Stimulated activated CD4-positive, alpha-beta T cell treated with anti-CD3 and anti-CD28 coated beads, Interleukin-1b, Interleukin-23, amount 100 ng/mL, for 1 hour (primary cell): ENCODE measurements at places on chromosomes 11 and 22.

DNA sequence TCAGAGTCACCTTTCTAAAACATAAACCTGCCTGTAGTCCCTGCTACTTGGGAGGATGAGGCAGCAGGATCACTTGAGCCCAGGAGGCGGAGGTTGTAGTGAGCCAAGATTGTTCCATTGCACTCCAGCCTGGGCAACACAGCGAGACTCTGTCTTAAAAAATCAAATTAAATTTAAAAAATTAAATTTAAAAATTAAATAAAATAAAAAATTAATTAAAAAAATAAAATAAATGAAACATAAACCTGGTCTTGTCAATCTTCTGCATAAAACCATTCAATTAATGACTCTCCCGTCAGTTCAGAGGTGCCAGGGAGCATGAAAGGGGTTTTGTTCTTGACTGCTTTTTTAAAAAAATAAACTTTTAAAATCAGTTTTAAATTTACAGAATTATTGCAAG lies 48.6 kb downstream of the CCDC83 start:
- DNase-seq, result no peak

DNA sequence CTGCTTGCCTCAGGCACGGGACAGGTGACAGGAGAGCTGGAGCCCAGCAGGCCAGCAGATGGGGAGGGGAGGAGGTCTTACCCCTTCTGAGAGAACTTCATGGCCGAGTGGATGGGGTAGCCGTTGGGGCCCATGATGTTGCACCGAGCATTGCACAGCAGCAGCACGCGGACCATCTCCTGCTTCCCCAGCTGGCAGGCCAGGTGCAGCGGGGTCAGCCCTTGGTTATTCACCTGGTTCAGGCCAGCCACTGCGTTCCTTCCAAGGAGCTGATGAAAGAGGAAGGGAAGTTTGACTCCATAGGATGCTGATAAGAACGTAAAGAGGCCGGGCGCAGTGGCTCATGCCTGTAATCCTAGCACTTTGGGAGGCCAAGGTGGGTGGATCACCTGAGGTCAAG lies 29.4 kb upstream of the BAIAP2L2 start:
- DNase-seq, result no peak

- no peak for DNase-seq
Measured at GRCh38 chr22:35866651-35867050, 149.0 kb downstream of the APOL5 start.

- DNase-seq, result no peak
Measured at GRCh38 chr11:134069426-134070341, 812 bp downstream of the JAM3 start.

- no peak for DNase-seq
Measured at GRCh38 chr22:33054001-33054675, 4.0 kb downstream of the SYN3 start.

- DNase-seq, result no peak
Measured at GRCh38 chr11:77819921-77820564, 479 bp downstream of the RSF1 start.

DNA sequence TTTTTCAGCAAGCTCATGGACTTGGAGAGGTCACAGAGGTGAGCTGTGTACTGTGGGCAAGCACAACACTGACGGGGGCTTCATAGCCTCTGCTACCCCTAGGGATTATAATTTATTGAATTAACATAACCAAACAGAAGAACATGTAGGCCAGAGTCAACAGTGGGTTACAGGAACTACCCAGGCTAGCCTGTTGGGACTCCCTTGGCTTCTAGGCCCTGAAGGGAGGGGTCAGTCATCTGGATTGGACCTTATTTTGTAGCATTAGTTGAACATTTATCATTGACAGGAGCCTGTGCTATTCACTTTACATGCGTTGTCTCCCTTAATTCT lies 56.9 kb downstream of the KREMEN1 start:
- DNase-seq, result no peak

- DNase-seq, result no peak
Measured at GRCh38 chr22:20531154-20531403, 23.7 kb downstream of the MED15 start.

- DNase-seq, result no peak
Measured at GRCh38 chr22:36510966-36511881, 4.4 kb upstream of the FOXRED2 start.

DNA sequence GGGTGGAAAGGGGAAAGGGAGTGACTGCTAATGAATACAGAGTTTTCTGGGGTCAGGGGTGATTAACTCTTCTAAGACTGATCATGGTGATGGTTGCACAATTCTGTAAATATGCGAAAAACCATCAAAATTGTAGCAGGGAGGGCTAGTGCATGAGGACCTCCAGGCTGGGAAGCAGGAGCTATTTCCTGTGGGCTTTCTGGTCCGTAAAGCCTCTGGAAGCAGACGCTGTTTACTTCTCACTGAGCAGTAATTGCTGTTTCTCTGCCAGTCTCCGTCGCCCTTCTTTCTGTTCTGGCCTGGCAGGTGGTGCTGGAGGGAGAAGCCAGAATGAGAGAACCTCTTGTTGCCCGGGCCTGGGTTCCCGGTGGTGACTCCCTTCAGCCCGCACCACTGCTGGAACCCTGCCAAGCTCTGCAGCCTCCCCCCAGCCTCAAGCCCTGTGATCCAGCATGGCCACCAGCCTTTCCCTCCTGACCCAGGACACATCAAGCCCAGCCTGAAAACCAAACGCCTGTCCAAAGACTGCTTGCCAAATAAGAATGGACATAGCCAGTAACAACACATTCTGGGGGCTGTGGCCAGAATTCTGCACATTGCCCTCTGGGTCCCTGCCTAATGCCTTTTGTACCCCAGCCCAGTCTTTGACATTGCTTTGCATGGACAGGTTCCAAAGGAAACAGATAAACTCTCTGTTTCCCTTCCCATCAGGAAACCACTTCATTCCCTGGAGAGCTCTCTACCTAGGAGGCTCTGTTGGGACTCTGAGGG lies 201.0 kb upstream of the NAV2 start:
- no peak for DNase-seq

DNA sequence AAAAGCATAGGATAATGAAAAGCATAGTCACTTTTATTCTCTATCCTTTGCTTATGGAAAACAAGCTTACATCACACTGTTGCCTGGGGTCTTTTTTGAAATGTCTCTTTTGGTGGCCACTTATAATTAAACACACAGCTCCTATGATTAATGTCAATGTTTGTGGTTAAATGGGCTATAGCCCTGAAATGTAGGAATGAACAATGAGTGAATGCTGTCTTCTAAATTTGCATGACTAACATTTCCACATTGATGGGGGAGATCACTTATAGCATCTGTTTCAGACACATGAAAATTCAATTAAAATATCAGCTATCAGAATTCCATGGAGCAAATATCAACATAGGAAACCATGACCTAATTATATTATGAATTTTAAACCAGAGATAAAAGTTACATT lies 171.4 kb upstream of the FAT3 start:
- no peak for DNase-seq

DNA sequence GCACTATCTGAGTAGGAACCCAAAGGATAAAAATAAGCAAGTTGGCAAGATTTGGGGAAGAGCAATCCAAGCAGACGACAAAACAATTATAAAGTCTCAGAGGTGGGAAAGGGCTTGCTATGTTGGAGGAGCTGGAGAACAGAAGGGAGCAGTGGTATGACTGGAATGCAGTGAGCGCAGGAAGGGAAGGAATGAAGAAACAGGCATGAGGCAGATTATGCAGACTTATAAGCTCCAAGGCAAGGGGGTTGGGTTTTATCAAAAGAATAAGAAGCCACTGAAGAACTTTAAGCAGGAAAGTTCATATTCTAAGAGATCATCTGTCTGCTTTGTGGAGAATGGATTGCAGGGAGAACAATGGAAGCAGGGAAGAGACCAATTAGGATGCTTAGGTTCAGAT lies 31.7 kb downstream of the PGM2L1 start:
- no peak for DNase-seq

DNA sequence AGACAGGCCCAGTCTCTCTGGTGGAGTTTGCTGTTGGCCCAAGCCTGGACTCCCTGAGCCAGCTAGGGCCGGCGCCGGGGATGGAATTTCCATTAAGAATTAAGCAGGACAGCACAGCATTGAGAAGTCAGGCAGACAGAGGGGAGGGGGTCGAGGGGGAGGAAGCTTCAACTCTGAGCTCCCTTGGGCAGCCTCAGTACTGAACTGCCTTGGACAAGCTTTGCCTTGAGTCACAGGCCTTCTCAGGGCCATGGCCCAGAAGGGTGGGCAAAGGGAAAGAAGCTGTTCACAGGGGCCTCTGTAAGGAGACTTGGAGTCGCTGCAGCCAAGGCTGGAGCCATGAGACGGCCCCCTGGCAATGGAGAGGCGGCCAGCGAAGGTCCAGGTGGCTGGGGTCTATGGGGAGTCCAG lies 2.6 kb upstream of the INSC start:
- no peak for DNase-seq

DNA sequence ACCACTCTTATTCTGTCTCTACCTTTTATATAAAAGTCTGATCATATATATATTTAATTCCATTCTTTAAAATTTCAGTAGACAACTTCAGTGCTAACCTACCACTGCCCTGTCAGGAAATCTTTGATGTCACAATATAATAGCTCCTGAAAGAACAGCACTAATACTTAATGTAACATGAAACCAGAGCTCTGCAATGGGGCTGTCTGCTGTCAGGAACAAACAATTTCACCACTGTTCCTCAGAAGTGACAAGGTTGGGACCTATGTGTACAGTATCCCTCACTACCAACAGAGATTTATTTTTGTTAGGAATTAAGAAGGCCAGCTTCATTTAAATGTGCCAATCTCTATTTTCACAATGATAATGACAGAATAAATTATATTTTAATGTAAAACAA lies 165.5 kb upstream of the C11orf58 start:
- no peak for DNase-seq

DNA sequence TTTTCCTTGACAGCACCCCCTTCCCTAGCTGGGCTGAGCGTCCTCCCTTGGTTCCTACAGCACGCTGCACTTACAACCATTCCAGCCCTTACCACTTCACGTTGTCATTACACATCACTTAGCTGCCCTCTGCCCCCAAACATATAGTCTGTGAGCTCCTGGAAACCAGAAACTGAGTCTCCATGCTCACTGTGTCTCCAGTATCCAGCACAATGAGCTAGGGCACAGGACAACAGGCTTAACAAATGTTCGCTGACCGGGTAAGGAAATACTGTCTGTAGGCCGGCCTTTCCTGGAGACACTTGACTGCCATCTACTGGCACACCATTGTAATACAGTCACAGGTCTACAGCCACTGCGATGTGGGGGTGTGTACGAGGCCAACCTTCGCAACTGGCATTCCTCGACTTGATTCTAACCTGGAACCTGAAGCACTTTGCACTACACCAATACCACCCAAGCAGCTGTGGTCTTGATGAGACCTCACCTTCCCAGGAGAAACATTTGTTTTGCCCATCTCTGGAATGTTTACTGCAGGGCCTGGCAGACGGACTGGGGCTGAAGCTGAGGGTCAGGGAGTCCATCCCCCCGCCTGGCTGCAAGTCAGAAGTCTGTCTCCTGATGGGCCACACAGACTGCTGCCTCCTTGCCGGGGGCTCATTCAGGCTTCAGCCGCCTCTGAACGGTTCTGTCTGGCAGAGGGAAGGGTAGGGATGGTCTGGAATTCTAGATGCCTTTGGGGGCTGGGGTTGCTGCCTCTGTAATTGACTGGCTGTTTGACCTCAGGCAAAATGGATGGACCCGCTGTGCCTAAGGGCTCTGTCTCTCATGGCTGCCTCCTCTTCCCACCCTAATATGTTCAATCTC lies 72.0 kb downstream of the SYN3 start:
- no peak for DNase-seq

DNA sequence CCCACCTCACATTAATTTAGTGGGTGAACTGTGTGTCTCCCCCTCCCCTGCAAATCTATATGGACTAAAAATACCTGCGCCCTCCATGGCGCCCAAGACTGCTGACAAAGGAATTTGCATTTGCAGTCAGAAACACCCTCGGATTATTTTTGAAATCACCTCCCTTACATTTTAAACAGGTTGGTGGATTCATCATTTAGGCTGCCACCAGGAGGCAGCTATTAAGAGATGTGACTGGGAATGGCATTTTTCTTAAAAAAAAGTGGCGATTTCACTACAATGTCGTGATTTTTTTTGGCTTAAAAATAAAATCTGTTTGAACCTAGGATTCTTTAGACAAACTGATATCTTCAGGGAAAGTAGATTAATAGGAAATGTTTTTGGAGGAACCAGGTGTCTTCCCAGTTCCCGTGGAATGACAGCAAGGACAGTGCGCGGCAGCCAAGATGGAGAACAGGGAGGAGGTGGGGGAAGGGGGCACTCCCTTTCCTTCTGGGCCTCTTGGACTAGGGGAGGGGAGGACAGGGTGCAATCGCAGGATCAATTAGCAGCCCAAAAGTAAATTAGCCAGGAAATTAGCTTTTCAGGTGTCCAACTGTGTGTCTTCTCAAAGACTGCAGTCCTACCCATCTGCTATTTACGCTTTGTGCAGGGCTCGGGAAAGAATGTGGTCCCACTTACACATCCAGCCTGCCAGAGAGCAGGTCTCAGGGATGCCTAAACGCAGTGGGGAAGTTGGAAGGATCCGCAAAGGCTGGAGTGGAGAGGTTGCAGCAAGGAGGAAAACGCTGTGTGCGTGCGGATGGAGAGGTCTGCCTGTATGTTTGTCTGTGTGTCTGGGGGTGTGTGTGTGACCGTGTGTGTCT lies 496.4 kb downstream of the NTM start:
- no peak for DNase-seq
